ENCODE measurements at places on chromosomes 4 and X.

DNA sequence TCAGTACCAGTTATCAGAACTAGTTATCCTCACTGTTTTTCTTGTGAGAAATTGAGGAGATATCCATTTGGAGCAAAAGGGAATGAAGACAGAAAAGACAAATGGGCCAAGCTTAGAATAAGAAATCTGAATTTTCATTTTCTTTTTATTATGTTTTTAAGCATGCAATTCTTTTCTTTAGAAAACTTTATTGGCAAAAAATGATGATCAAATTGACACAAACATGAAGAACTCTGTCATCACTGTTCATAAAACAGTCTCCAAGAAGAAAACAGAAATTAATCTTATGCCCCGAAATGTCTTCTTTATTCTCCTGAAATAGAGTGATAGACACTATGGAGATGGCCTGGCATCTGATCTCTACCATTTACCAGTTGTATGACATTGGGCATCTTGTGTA lies 139.0 kb downstream of the ARHGAP24 start:
- no peak for DNase-seq

DNA sequence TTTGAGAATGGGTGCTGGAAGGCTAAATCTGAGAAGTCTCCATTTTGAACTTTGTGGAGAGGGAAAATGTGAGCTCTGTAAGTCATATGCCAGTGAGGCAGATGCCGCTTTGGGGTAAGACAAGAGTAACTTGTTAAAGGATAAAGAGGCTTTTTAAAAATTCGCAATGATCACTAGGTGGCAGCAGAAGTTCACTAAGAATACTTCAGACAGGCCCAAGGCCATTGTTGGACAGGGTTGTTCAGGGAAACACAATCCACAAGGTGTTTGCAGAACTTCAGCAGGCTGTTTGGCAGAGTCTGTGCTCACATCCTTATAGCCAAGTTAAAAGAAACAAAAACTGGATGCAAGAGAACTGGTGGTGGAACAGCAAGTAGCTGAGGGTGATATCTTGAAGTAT lies 13.7 kb upstream of the PIGA start:
- no peak for DNase-seq

DNA sequence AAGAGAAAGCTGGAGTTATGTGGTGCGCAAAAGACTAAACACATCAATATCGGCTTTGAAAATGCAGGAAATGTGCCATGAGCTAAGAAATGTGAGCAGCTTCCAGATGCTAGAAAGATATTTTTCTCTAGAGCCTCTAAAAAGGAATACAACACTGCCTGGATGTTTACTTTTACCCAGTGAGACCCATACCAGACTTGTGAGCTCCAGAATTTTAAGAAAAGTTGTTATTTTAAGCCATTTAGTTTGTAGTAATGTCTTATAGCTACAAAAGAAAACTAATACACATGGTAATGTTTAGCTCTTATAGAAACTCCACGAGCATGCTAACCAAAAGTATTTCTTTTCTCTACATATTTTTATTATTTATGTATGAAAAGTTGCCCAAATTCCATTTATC lies 1389.4 kb downstream of the C4orf33 start:
- DNase-seq: no peak

GRCh38 chr4:56859841-56860240 lies 38.3 kb upstream of the SPINK2 start:
- DNase-seq: no peak

DNA sequence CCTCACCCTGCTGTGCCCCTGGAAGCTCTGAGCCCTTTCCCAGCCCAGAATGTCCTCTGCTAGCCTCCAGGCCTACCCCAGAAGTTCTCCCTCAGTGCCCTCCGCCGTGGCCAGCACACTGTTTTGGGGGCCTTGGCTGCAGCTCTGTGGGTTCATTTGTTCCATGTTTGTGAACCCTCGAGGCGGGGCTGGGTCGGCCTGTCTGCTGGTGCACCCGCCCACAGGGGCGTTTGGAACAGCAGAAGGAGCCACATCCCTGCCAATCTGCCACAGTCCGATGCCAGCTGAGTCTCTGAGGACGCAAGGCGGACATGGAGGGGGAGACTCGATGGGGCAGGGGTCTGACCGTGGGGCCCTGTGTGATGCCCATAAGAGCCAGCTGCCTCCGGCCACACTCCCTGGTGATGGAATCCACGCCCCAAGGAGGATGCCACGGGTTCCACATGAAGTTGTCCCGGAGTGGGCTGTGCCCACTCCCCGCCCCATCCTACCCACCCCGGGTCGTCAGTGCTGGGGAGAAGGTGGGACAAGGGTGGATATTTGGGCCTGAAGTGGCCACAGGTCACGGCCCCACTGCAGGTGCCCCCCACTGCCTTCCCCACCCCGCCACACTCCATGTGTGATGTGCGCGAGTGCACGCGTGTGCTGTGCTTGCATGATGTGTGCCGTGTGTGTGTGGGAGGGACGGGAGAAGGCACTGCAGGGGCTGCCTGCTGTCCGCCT lies 7.1 kb downstream of the ATP5ME start:
- DNase-seq: no peak

- DNase-seq: no peak
These were observed 505.1 kb downstream of the PPARGC1A start for GRCh38 chr4:23384741-23385140.

GRCh38 chr4:74675673-74676279 lies 118.5 kb downstream of the BTC start:
- peak; percentile 6 for DNase-seq

GRCh38 chr4:40251366-40251765 lies 54.5 kb downstream of the RHOH start:
- DNase-seq: no peak

- DNase-seq: no peak
These were observed 39.2 kb upstream of the CRMP1 start for GRCh38 chr4:5932035-5932568.

DNA sequence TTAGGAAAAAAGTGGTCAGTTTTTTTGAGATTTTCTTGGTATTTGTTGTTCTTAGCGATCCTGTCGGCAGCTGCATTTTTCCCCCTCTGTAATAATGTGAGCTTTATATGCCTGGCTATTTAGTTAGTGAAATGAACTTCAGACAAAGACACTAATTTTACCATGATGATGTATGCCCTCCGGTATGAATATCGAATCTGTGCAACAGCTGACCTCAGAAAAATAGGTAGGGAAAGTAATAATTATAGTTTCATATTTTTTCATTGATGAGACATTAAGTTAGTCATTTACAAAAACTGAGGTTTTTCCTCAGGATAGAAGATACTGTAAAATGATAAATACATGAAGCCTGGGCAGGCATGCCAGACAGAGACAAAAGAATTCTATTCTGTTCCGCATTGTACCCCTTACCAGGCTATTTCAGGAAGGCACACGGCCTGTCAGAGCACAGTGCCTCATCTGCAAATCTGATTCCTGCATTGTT lies 155.8 kb downstream of the SHROOM3 start:
- no peak for DNase-seq

DNA sequence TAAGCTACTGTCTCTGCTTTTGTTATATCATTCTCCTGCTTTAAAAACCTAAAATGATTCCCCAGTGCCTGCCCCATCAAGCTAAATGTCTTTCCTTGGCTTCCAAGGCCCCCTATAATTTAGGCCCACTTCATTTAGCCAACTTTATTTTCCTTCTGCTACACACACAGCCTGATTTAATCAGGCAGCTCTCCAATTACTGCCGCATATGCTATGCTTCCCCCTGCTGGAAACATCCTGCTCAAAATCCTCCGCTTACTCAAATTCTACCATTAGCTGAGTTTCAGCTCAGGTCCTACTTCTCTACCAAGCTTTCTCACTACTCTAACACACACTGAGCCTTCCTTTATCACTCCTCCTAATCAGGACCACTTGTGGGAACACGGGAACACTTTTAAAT lies 17.0 kb downstream of the LAMP2 start:
- DNase-seq: no peak

DNA sequence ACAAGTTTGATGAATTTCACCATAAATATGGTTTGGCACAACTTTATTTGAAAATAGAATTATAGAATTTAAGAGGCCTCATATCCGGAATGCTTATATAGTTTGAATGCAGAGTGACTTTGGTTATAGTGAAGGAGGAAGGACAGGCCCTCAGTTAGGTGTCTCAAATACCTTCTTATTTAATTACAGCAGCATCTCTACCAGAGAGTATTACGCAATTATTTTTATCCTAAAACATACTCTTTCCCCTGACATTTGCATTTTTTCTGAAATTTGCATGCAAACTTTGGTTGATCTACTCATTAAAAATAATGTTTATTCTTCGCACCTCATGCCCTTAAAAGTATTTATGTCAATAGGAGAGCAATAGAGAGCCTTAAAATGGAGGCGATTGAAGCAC lies 305.4 kb downstream of the PACRGL start:
- DNase-seq: no peak

DNA sequence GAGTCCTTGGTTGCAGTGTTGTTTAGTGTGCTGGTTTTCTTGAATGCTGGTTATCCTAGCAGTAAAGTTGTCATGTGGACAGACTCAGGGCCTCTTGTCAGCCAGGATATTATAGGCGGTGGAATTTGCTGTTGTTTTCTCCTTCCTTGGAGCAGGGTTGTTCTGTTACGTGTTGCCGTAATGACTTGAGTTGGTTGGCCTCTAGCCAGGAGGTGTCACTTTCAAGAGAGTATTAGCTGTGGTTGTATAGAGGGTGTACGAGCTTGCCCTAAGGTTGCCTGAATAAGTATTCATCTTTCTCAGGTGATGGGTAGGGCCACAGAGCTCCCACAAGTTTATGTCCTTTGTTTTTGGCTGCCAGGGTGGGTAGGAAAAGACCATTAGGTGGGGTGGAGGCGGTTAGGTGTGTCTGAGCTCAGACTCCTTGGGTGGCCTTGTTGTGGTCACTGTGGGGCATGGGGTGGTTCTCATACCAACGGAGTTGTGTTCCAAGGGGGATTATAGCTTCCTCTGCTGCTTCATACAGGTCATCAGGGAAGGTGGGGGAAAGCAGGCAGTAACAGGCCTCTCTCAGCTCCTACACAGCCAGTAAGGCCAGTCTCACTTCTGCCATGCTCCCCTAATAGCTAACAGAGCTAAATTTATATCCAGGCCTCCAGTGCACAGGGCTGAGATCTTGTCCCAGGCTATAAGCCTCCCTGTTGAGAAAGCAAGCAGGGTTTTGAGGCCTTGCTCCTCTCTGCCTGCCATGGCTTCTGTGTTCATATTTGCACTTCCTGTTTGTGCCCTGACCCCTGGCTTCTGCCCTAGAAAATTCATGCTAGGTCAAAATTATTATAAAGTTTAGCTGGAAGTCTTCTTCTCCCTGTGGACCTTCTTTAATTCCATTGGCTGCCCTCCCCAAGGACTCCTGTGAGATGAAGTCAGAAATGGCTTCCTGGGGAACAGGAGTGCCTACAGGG lies 594.7 kb downstream of the RAPGEF2 start:
- DNase-seq: no peak

GRCh38 chrX:103063191-103063845 lies 653 bp downstream of the BEX1 start:
- DNase-seq: no peak

DNA sequence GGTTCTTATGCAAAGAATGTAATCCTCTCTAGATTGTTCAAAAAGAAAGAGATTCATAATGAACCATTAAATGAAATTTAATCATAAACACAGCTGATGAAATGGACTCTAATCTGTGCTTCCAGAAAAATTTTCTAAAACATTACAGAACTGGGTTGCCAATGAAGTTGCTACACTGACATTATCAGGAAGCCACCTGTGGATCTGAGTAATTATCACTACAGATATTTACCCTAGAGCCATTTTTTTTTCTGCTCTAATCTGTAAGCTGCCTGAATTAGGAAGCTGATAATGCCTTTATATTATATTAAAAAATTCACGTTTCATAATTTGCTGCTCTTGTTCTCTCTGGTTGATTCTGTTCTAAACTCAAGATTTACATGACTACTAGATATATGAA lies 380.1 kb downstream of the GRIA2 start:
- no peak for DNase-seq

DNA sequence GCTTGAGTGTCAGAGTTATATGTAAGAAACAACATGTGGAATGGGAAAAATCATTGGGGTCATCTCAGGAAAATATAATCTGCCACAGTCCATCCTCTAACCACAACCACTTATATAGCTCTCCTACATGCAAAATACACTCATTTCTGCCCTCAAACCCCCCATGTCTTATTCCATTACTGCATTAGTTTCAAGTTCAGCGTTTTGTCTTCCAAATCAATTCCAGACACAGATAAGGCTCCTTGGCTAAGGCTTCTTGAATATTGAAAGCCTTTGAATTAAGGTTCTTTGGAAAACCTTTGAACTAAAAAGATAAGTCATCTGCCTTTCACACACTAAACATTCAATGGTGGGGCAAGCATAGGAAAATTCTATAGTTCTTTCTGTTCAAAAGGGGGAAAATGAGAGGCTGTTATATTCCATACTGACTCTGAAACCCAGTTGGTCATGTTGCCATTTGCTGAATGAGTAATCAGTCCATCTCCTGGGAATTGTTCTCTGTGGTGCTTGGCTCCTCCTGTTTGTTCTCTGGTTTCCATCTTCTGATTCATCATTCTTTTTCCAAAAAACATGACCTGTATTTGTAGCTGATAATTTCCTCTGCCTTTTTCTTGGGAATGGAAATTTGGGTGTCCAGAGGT lies 218.7 kb downstream of the BMPR1B start:
- no peak for DNase-seq

- DNase-seq: no peak
These were observed 272.8 kb upstream of the EPHA5 start for GRCh38 chr4:65943076-65943475.

- no peak for DNase-seq
These were observed 21.7 kb downstream of the TMEM184C start for GRCh38 chr4:147638942-147639341.

DNA sequence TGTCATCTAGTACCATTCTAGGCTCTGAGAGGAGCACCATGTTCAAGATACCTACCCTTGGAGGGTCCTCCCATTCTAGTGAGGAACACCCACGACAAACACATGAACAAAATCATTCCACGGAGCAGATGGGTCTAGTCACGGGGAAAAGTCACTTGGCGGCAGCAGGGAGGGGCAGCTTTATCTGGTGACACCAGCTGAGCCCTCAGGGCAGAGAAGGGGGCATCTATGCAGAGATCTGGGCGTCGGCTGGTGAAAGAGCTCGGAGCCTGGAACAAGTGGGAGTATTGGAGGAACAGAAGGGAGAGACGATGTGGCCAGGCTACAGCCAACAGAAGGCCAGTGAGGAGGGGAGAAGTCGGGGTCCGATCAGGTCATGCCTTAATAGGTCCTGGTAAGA lies 11.9 kb upstream of the PDHA1 start:
- no peak for DNase-seq

DNA sequence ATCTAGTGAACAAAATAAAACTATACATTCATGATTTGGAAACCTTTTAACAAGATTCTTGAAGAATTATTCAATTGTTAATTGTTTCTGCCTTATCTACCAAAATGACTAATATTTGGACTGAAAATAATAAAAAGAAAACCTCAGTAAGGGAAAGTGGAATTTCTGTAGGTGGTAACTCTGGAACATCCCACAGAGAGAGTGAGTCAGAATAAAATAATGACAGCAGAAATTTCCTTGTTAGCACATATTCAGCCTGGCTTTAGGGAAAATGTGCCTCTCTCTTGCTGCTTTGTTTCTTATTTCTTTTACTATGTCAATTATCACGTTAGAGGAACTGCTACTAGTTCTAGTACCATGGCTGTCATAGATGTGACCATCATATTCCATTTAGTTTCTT lies 421.5 kb upstream of the GNPDA2 start:
- DNase-seq: no peak

- DNase-seq: no peak
These were observed 411.9 kb upstream of the EMCN start for GRCh38 chr4:100929758-100930157.

- no peak for DNase-seq
These were observed 57.7 kb downstream of the NOP14 start for GRCh38 chr4:2905544-2905943.

GRCh38 chr4:38889143-38889542 lies 21.5 kb downstream of the FAM114A1 start:
- DNase-seq: no peak

- no peak for DNase-seq
These were observed 38.7 kb downstream of the ARHGEF9 start for GRCh38 chrX:63746278-63746677.

Data from GM19239 (cell line).